Urinary bladder (tissue), 4 donors: ENCODE measurements at places on chromosomes 2 and 18. TPM values are rescaled to one million over a fixed set of nuclear protein-coding genes. Genes with fewer than 3 reads are reported as not detected.

- no peak for DNase-seq
Measured at GRCh38 chr2:179927041-179927440, 65.6 kb upstream of the ZNF385B start.

DNA sequence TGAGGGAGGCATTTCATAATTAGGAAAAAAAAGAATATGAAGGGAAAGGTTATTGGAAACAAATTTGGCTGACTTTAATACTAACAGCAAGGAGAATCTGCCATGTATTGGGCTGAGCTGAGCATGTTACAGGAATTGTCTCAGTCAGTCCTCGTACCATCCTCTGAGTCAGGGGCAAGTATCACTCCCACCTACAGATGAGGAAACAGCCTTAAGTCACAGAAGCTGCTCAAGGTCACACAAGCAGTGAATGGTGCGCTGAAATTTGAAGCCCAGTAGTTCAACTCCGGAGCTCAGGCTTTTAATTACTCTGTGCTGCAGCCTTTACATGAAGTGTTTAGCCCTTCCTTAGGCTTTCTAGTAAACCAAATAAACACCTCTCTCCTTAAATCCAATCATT is 17.3 kb downstream of the PROKR1 start:
- no peak for DNase-seq

C2orf66 gene
- total RNA-seq, result 0.32 TPM

CGREF1 gene
- 4.1 TPM for total RNA-seq

- no peak for DNase-seq
Measured at GRCh38 chr2:167719410-167719809, 528.0 kb downstream of the STK39 start.

GRCh38 chr2:102520009-102520408 is 47.0 kb downstream of the SLC9A4 start:
- DNase-seq, result no peak

DNA sequence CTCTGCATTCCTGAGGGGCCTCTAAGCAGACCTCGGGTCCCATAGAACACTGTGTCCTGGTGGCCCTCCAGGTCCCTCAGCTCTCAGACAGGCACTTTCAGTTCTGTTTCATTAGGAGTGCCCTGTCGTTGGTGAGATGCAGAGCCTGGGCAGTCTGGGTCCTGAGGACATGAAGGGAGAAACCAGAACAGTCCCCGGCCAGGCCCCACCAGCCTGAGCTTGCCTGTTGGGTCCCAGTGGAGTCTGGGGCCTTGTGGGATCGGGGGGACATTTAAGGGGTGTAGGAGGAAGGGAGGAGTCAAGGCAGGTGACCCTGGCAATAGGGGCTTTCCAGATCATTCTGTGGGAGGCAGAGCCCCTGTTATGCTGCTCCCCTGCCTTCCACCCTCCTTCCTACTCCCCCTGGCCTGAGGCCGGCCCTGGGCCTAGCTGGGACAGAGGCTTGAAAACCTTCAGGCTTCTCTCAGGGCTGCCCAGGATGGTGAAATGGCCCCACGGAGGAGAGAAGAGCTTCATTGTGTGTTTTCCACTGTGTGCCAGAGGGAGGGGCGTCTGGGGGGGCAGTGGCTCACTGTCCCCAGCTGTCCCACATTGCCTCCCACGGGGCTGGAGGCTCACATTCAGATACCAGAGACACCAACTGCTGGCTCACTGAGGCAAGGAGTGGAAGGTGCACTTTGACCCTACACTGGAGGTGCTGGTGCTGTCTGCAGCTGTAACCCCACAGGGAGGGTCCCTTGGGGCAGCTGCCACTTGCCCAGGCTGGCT is 26.6 kb upstream of the CATIP start:
- no peak for DNase-seq

GRCh38 chr2:156489195-156489594 is 53.0 kb downstream of the GPD2 start:
- DNase-seq, result no peak

DNA sequence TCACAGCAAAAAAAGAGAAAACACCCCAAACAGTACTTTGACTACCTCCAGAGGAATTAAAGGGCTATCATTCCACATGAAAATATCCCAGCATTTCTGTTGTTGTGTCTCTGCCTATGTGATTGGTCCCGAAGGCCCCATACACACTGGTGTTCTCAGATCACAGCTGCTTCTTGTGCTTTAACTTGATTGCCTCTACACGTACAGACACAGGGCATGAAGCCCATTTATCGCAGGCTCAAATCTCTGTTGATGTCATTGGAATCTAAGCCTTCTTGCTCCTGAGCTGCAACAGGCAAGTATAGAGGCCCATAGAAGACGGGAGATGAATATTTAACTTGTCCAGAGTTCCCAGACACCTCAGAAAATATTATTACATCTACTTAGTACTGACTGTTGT is 405.2 kb downstream of the NCKAP5 start:
- no peak for DNase-seq

- no peak for DNase-seq
Measured at GRCh38 chr18:36176711-36177110, 10.6 kb upstream of the MOCOS start.

DLGAP1 gene
- 7.5 TPM for total RNA-seq

DNA sequence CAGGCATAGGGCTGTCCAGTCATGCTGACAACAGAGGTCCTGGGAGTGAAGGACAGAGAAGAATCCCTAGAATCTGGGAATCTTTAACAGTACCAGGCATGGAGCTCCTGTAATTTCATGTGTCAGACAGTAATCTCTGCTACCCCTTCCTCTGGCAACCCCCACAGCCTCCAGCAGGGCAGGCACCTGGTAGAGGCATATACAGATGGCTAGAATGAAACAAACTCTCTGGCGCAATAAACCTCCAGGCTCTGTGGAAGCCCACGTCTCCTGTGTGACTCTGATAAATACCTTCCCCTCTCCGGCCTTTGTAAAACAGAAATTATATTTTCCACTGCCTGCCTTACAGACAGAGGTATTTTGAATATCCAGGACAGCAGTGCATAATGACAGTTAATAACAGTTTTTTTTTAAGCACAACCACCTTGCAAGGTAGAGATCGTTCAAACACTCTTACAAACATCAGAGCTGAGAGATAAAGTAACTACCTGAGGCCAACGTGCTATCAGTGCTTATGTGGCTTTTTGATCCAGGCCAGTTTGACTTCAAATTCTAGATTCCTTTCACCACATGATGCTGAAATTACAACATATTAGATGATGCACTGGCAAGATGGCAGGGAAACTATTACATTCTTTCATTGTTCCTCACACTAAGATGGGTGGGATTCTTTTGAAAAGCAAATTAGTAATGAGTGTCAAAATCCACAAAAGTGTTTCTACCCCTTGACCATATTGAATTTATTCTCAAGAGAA is 47.7 kb upstream of the TMEM247 start:
- no peak for DNase-seq

DNA sequence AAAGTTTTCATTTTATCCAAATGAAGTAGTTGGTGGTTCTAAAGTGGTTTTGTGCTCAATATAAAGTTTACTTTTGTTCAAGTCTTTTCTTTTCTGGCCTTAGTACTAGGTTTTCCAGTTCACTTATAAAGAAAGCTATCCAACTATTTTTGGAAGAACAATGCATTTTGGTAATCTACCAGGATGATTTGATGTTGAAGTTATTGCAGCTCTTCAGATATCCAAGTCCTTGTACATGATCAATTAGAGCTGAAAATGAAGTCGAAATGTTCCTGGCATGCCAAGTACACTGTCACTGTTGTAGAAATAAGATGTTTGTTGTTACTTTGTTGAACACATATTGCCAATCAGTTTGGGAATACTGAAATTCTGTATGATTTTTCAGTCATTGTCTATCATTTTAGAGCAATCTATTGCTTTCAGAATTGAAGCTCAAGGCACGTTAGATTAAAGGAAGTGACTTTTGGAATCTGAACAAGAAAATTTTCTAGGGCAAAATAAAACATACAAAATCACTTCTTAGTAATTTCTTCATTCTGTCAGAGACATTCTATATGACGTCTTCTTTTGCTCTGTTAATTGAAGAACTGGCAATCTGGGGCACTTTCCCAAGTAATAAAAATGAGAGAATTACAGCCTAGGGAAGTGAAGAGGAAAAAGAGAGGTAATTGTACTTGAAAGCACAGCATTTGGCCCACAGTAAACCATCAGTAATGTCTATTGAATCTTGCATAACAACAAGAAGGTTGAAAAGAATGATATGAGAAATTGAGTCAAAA is 232.3 kb downstream of the MREG start:
- no peak for DNase-seq
